Activated naive CD8-positive, alpha-beta T cell treated with anti-CD3 and anti-CD28 coated beads, Interleukin-2, amount 50 U/mL, for 24 hours (primary cell): ENCODE measurements at places on chromosomes 7 and 10.

- DNase-seq: peak; percentile 85
Observed at GRCh38 chr10:32346551-32347362, at the start of gene EPC1. Gene EPC1, minus strand, starts transcription at chr10:32347158. Its CDS starts 243 bp downstream, at chr10:32346915.

GRCh38 chr10:106866244-106866845 is 298.2 kb downstream of the SORCS1 start:
- no peak for DNase-seq

DNA sequence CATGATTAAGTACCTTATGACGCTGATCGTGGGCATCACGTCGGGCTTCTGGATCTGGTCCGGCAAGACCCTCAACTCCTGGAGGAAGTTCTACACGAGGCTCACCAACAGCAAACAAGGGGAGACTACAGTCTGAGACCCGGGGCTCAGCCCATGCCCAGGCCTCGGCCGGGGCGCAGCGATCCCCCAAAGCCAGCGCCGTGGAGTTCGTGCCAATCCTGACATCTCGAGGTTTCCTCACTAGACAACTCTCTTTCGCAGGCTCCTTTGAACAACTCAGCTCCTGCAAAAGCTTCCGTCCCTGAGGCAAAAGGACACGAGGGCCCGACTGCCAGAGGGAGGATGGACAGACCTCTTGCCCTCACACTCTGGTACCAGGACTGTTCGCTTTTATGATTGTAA is 2.5 kb downstream of the FZD1 start:
- DNase-seq: no peak

DNA sequence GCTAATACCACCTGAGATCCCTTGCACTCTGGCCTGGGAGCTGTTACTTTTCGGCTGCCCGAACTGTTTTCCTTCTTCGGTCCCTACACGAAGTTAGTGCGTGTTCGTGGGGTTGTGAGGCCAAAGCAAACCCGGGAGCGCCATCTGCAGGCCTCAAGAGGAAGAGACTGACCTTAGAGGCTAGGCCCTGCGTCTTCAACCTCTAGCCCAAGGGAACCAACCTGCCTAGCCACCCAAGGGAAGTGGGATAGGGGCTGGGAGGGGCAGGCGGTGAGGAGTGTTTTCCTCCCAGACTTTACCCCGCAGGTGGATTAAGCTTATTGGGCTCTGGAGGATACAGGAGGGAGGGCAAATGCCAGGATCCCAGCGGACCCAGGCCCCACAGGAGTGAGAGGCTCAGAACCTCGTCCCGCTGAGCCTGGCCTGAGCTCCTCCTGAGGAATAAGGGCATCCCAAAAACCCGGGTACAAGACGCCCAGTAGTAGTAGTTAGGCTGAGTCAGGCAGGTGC is 1.7 kb upstream of the PAX2 start:
- DNase-seq: peak; percentile 58

- DNase-seq: no peak
Observed at GRCh38 chr7:57202274-57202673, 70.0 kb upstream of the ZNF479 start.

GRCh38 chr7:30076411-30076810 is 48.2 kb downstream of the PLEKHA8 start:
- no peak for DNase-seq

DNA sequence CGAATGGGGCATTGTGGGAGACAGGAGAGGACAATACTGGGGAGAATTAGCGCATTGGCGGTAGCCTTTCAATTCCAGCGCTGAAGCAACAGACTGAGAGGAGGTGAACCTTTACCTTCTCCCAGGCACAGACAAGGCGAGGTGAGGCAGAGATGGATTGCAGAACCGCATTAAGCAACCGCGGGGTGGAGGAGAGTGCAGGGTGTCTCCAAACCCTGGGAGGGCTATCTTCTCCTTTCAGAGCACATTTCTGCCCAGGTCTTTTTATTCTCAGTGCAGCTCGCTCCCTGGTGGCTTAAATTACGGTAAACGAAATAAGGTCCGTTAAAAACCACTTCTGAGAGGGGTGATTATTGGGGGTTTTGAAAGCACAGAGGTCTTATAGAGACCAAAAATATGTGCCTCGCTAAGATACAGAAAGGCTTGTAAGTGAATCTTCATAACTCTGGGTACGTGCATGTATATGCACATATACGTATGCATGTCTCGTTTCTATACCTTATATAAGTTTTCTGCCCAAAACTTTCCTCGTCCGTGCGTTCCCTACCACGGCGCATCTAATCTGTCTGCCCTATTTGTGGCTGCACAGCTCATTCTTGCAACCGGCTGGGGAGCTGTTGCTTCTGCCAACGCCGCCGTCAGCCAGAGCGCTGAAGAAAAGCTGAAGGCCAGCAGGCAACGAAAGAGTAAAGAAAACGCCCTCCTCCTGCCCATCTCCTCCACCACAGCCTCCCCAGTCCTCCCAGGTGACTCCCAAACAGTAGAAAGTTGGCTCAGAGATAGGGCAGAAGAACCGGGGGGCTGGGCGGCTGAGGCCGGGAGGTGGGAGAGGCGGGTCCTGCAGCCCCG is 895 bp upstream of the ZNF804B start:
- no peak for DNase-seq

GRCh38 chr7:24346716-24347115 is 62.7 kb downstream of the NPY start:
- DNase-seq: no peak

- DNase-seq: no peak
Observed at GRCh38 chr10:90373911-90374310, 483.9 kb downstream of the HTR7 start.

DNA sequence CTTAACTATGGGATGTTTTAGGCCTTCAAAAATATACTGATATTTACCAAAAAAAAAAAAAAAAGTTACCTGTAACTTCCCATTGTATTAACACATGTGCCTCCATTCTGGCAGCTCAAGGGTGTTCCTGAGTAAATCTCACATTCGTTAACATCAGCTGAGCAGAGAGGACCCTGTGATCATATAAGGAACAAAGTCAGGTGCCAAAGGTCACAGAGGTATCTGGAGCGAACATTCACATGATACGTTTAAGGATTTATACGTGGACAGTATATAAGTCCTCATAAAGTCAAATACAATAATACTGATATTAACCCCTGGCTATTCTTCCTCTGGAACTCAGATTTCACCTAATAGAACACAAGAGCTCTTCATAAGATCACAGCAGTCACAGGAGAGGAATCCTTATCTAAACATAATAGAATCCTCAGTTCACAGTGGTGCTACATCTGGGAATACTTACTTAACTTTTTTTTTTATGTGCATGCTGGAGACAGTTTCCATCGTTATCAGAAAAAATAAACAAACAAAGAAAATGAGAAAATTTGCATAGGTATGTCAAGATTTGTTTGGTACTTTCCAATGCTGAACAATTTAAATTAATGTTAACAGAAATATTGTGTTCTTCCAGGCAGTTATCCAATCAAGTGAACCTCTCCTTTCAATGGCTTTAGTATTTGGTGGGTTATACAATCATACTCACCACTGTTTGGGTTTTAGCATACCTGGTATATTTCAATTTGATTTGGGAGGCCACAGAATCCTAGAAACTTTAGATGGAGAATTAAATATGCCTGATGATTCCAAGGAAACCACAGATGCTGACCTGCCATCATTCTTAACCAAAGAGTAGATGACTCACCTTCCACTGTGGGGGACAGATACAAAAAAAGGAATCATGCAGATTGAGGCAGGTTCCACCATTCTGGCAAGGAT is 6.6 kb downstream of the CUBN start:
- no peak for DNase-seq

GRCh38 chr7:109782806-109783205 is 1213.1 kb downstream of the DNAJB9 start:
- DNase-seq: no peak

DNA sequence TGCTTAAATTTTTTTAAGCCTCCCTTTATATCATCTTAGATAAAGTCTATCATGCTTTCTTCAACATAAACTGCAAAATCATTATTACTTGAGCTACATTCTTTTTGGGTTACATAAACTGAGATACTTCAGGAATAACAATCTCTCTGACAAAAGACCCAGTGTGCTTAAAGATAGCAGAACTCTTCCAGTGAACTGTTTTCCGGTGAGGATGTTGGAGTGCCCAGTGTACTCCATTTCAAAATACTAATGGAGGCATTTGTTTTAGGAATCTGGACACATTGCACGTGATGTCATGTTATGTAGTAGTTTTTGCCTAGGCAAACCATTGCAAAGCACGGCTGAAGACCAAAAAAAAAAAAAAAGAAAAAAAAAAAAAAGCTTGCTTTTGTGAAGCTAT is 388.2 kb upstream of the CELF2 start:
- DNase-seq: no peak

DNA sequence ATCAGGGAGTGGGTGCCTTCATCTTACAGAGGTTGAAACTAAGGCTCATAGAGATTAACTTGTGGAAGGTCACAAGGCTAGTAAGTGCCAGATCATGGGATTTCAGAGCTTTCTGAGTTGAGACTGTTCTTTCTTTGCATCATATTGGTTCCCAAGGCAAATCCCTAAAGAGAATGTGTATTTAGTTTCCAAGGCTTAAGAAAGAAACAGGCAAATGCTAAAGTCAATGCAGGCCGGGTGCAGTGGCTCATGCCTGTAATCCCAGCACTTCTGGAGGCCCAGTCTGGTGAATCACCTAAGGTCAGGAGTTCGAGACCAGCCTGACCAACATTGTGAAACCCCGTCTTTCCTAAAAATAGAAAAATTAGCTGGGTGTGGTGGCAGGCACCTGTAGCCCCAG is 19.8 kb downstream of the CDK1 start:
- DNase-seq: no peak

DNA sequence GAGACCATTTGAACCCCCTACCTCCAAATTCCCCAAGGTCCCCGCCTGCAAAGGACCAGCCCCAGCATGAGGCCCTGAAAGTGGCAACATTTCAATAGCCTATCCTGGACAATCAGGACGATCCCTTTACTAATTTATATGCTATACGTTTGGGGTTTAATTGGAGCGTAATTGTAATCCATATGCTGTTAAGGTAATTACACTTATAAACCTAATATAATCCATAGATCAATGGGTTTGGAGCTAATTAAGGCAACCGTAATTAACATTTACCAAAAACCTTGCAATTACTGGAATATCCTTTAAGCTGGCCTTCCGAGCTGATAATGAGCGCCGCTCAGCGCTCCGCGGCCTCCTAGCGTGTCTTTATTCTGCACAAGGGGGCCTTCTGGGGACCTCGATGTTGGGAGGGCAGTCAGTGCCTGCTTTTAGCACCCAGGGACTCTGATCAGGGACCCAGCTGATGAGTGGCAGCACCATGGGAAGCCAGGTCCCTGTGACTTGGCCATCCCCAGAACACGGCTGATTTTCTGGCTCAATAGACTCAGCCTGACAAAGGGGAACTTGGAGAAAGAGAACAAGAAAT is 91.2 kb downstream of the LHPP start:
- no peak for DNase-seq

DNA sequence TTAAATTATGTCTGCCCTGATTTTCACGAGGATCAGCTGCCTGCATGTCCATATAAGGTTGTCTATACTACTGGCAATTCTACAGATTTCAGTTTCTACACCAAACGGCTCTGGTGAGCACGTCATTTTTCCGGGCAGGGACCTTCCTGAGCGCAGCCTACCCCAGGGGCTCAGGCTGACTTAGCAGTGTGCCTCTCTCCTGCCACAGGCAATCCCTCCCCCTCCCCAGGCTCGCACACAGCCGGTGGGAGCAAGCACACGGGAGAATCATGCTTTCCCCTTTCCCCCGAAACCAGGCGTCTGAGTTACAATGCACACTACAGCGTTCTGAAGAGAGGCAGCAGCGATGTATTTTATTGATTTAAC is 1.7 kb downstream of the KLF6 start:
- DNase-seq: peak; percentile 75

- no peak for DNase-seq
Observed at GRCh38 chr10:124041675-124042445, 51.5 kb downstream of the CHST15 start.

- no peak for DNase-seq
Observed at GRCh38 chr10:63286754-63287264, 153.7 kb downstream of the NRBF2 start.

GRCh38 chr7:106606120-106606519 is 54.8 kb downstream of the CCDC71L start:
- DNase-seq: no peak

- no peak for DNase-seq
Observed at GRCh38 chr10:86671419-86671818, 3.1 kb downstream of the LDB3 start.

DNA sequence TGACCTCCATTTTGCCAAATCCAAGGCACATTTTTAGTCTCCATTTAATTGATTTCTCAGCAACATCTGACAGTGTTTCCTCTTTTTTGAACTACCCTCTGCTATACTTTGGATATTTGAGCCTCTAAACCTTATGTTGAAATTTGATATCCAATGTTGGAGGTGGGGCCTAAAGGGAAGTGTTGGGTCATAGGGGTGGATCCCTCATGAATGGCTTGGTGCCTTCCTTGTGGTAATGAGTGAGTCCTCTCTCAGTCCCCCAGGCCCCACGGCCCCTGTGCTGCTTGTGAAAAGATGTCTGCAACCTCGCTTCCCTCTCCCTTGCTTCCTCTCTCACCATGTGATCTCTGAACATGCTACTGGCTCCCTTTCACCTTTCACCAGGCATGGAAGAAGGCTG is 96.8 kb upstream of the DGKB start:
- no peak for DNase-seq

- no peak for DNase-seq
Observed at GRCh38 chr7:96728139-96728538, 18.5 kb upstream of the SEM1 start.

- no peak for DNase-seq
Observed at GRCh38 chr10:86958116-86958900, at the start of gene SNCG. Gene SNCG, plus strand, starts transcription at chr10:86958599. Its CDS starts 99 bp downstream, at chr10:86958698.

DNA sequence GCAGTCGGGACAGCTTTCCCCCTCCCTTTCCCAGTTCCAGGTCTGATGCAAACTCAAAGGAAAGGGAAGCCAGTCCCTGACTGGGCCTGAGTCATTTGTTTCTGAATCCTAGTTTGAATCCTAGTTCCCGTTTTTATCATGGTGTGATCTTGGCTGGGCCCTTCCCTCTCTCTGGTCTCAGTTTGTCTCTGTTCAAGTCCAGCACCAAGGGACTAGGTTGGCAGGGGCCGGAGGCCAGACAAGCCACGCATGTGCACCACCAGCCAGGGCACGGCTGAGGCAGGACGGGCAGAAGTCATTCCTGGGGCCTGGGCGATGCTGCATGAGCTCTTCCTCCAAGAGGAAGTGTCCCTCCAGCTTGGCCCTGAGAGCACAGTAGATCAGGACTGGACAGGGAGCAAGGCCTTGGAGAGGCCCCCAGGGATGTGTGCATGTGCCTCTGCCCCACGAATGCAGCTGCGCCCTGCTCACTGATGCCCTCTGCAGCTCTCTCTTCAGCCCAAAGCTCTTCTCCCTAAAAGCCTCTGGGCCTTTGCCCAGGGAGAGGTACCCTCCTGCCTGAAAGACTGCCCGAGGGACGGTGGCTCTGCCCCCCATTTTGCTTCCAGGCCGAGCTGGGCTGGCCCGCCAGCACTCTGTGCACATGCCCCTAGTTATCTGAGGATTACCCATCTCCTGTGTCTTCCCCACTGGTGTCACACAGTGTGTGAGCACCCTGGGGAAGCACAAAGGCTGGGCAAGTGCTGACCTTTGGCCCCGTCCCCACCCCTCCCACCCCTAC is 86.7 kb downstream of the ZMIZ1 start:
- no peak for DNase-seq

- no peak for DNase-seq
Observed at GRCh38 chr7:30840141-30841024, 69.2 kb downstream of the MINDY4 start.

GRCh38 chr7:15407910-15408309 is 153.9 kb downstream of the AGMO start:
- DNase-seq: no peak

GRCh38 chr7:123242467-123243092 is 42.8 kb upstream of the SLC13A1 start:
- DNase-seq: no peak

- DNase-seq: no peak
Observed at GRCh38 chr10:123165445-123166072, 11.4 kb downstream of the BUB3 start.

GRCh38 chr7:70775570-70776156 is 356.3 kb upstream of the GALNT17 start:
- DNase-seq: no peak
